ENCODE measurements at places on chromosomes 1 and 21. TPM values are rescaled to one million over a fixed set of nuclear protein-coding genes. Genes with fewer than 3 reads are reported as not detected.

DNA sequence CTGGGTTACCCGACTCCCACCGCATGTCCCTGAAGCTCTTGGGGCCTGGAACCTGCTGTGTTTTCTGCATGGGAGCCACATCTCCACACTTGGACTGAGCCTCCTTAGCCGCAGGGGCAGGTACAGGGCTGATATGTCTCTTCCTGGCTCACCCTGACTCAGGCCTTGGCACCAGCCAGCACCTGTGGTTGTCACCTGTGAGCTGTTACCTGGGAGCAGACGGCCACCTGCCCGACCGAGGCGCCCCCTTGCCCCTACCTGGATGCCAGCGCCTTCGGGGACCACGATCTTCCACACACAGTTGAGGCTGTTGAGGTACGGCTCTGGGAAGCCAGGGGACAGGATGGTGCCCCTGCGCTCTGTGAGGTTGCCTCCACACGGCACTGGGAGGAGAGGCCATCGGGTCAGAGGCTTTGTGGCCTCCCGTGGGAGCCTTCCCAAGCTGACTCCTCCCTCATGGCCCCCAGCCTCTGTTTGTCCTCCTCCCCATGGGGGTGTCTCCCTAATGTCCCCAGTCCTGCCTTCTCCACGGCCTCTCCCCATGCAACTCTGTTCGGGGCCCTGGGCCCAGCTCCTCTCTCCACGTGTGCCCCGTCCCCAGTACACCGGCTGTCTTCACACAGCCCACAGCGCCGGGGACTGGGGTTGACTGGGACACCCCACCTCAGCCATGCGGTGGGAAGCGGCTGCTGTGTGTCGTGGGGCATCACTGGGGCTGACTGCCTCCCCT, 152.0 kb downstream of the ZSCAN20 start:
- no peak for ATAC-seq

GRCh38 chr1:234977875-234978396, 150.7 kb downstream of the TOMM20 start:
- ATAC-seq, result no peak

DNA sequence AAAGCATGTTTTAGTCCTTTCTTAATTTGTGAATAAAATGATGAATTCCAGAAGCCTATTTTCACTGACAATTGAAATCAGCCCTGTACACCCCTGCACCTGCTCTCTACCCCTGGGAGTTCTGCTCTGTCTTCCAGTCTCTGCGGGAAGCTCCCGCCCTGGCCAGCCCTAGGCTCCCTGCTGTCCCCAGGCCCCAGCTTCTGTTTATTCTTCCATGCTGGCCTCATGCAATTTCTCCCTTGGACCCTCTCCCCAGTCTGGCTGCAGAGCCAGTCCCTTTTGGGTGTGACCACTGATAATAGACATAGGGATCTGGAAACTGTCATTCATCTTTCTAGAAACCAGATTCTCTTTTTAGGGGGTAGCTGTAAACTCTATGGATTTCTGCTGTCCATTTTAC, 258.6 kb downstream of the GRIK3 start:
- no peak for ATAC-seq

DNA sequence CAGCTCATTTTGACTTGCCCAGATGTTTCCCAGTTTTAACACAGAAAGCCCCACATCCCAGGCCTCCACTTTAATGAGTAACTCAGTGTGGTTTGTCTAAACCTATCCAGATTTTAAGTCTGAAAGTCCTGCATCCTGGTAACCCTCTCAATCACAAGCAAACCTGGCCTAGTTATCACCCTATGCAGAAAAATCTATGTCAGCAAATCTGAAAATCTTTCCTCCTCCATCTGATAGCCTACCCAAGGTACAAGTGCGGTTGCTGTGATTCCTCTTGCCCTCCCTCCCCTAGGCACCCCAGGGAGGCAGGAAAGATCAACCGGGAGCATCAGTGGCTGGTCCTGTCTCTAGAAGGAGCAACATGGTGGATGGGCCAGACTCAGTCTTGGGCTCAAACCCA, 163.7 kb downstream of the IGSF21 start:
- no peak for ATAC-seq

The FMOD gene
- 53.6 TPM for total RNA-seq

DNA sequence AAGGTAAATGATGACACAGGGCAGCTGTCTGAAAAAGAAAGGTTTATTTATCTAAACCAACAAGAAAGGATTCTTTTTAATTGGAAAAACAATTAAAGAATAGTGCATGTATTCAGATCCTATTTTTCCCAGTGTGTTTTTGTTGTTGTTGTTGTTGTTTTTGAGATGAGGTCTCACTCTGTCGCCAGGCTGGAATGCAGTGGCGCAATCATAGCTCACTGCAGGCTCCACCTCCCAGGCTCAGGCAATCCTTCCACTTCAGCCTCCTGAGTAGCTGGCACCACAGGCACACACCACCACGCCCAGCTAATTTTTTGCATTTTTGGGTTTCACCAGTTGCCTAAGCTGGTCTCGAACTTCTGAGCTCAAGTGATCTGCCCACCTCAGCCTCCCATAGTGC, 22.1 kb downstream of the NEK2 start:
- no peak for ATAC-seq

All from gastroesophageal sphincter (tissue), 4 donors.